Naive B cell (primary cell): ENCODE measurements at places on chromosomes 7 and 10.

DNA sequence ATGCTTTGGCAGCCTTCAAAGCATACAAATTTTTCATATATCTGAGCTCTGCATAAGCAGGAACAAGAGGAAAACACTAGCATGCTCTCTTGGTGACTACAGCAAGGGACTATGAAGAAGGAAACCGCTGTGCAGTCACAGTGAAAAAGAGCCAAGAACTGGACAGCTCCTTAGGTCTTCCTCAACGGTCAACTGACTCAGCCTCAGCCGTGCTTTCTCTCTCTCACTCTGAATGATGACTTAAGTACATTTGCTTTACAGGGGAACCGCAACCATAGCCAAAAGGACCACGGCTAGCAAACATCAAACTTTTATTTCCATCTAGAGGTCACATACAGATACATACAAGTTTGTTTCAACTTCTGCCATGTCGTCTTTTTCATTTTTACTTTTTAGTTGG lies 69.9 kb downstream of the HYCC1 start:
- no peak for DNase-seq

DNA sequence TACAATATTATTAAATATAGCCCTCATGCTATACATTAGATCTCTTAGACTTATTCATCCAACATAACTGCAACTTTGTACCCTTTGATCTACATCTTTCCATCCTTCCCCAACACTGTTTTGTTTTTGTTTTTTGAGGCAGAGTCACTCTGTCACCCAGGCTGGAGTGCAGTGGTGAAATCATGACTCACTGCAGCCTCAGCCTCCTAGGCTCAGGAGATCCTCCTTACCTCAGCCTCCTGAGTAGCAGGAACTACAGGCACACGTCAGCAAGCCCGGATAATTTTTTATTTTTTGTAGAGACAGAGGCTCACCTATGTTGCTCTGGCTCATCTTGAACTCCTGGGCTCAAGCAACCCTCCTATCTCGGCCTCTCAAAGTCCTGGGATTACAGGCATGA lies 53.3 kb downstream of the NT5C2 start:
- no peak for DNase-seq

- no peak for DNase-seq
Observed at GRCh38 chr10:79060641-79061255, 8.0 kb upstream of the ZMIZ1 start.

DNA sequence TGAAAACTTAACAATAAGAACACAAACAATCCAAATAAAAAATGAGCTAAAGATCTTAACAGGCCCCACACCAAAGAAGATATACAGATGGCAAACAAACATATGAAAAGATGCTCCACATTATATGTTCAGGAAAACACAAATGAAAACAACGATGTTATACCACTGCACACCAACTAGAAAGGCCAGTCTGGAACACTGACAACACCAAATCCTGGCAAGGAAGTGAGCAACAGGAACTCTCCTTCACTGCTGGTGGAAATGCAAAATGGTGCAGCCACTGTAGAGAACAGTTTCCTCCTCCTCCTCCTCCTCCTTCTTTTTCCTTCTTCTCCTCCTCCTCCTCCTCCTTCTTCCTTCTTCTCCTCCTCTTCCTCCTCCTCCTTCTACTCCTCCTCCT lies 12.2 kb upstream of the NCAPG2 start:
- DNase-seq, result no peak

DNA sequence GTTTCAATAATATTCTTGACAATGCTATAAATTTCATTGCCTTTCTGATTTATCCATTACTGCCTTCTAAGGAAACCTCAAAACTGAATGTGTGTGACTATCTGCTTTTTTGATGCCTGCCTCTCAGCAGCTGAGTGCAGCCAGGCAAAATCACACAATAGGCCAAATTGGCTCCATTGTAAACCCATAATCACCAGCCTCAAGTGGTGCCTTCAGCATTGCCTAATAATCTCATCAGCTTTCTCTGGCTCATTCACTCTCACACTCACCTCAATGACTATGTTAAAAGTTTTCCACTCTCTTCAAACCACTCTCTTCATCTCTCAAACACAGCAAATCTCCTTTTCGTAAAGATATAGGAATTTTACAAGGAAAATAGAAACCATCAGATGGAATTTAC lies 182.5 kb upstream of the COL1A2 start:
- DNase-seq, result no peak

- DNase-seq, result no peak
Observed at GRCh38 chr10:82411416-82411815, 536.4 kb downstream of the NRG3 start.

- no peak for DNase-seq
Observed at GRCh38 chr7:20112696-20113095, 104.5 kb downstream of the MACC1 start.
